ENCODE measurements at places on chromosomes 3 and 15.

DNA sequence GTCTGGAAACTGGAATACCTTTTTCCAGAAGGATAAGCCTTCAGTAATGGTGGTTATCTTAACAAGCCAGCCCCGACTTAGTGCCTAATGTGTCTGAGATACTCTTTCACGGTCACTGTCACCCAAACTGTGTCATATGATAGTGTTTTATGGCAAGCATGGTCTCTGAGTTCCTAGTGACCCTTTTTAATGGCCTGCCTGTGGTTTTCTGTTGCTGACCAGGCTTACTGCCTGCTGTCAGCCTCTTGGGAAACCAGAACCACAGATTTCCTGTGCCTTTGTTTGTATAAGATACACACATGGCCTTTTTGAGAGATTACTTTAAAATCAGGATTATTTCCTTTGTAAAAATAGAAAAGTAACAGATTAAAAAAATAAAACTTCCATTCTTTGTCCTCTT lies 22.4 kb downstream of the HPS3 start:
- DNase-seq: peak; percentile 95

- DNase-seq: no peak
Observed at GRCh38 chr15:68045289-68046265, 8.5 kb upstream of the PIAS1 start.

DNA sequence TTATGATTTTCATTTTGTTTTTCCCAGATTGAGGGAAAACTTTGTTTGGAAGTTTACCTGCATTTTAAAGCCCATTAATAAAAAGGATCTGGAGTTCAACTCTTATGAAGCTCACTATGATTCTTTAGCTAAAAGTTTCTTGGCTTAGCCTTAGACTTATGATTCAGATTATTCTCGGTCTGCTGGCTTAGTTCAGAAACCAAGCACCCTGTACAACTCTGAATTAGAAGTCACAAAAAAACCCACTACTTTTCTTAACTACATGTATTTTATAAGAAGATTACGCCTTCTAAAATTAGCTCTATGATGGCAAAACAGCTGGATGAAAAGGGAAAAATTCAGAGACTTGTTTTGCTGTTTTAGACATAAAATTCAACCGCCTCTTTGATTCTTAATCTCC lies 14.3 kb upstream of the DENND4A start:
- no peak for DNase-seq

GRCh38 chr15:50116477-50116876 lies 2.6 kb downstream of the ATP8B4 start:
- peak; percentile 91 for DNase-seq

- DNase-seq: no peak
Observed at GRCh38 chr3:99772171-99772570, 45.5 kb upstream of the CMSS1 start.

GRCh38 chr3:186996356-186996755 lies 66.0 kb downstream of the ST6GAL1 start:
- no peak for DNase-seq

All from NB4 (cell line).